ENCODE measurements at places on chromosomes 16 and 17. TPM values are rescaled to one million over a fixed set of nuclear protein-coding genes. Genes with fewer than 3 reads are reported as not detected.

SMTNL2 gene
- 269 TPM for polyA plus RNA-seq

- no peak overlapping the region for H3K4me3 ChIP-seq
- no peaks in the 10 kb centered on the region for H3K36me3 ChIP-seq
- DNase-seq = no peak
- H3K4me1 ChIP-seq = no peaks in the 10 kb centered on the region
These were observed 10.9 kb downstream of the CETP start for GRCh38 chr16:56972403-56973293.

- no peaks in the 10 kb centered on the region for H3K27me3 ChIP-seq
- no peaks in the 10 kb centered on the region for H3K36me3 ChIP-seq
- no peak overlapping the region for H3K27ac ChIP-seq
- H3K4me3 ChIP-seq = no peak overlapping the region
These were observed 173.0 kb upstream of the GOT2 start for GRCh38 chr16:58906981-58907715.

- DNase-seq = no peak
- no peak overlapping the region for H3K27ac ChIP-seq
- H3K27me3 ChIP-seq = peaks cover 7% of the 10 kb centered on the region
- peaks cover 16% of the 10 kb centered on the region for H3K4me1 ChIP-seq
- H3K4me3 ChIP-seq = no peak overlapping the region
These were observed 9.8 kb downstream of the HLF start for GRCh38 chr17:55274355-55275255.

GRCh38 chr17:50145532-50146229 lies 4.8 kb downstream of the PPP1R9B start:
- peaks cover 10% of the 10 kb centered on the region for H3K4me1 ChIP-seq
- no peak overlapping the region for H3K4me3 ChIP-seq
- no peaks in the 10 kb centered on the region for H3K27me3 ChIP-seq
- H3K36me3 ChIP-seq = peaks cover 20% of the 10 kb centered on the region

DNA sequence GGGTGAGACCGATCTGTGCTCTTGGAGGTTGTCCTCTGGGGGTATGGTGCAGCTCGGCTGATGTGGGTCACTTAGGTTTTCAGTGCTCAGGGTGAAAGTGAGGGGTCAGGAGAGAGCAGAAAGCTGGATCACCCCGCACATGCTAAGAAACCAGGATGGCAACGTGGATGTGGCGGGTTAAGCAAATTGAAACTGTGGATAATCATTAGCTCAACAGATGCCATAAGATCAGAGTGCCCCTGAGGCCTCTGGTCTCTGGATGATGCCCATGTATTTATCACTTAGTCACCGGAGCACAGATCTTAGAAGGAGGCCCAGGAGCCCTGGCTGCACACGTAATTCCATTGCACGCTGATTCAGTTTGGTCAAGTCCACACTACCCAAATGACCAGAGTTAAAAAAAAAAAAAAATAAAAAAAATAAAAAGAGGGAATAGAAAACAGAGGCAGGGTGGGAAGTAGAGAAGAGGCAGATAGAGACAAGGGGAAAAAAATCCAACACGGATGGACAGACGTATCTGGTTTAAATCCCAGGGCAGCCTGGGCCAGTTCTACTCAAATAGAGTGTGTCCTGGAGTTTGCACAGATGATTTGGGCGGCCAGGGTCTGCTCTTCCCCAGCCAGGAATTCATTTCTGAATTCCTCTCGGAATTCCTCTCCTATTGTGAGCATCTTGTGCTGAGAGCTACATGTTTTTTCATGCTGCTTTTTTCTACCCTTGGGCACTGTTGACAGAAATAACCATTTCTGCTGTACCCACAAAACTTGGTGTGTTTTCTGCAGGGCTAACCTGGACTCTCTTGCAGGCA lies 378.3 kb downstream of the CPPED1 start:
- no peak for DNase-seq
- H3K27ac ChIP-seq = no peak overlapping the region
- no peaks in the 10 kb centered on the region for H3K27me3 ChIP-seq
- no peaks in the 10 kb centered on the region for H3K36me3 ChIP-seq

- no peak overlapping the region for H3K27ac ChIP-seq
- peak; percentile 78 for DNase-seq
- H3K27me3 ChIP-seq = peaks cover 30% of the 10 kb centered on the region
- H3K4me3 ChIP-seq = no peak overlapping the region
These were observed 46.9 kb downstream of the IRX6 start for GRCh38 chr16:55370762-55371482.

DNA sequence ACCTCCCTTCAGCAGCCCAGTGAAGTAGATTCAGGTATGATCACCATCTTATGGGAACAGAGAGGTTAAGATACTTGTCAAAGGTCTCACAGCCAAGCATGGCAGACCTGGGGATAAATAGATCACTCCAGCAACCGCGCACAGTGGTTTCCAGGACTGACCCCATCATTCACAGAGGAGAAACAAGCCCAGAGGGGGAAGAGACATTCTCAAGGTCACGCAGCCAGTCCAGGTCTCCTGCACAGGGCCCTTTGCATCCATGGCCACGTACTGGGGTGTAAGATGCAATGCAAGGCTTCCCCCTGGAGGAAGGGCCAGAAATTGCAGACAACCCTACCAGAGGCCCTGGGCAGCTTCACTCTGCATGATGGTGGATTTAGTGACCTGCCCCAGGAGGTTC lies 19.9 kb downstream of the TLE7 start:
- no peaks in the 10 kb centered on the region for H3K36me3 ChIP-seq
- H3K27me3 ChIP-seq = peaks cover 33% of the 10 kb centered on the region
- no peak overlapping the region for H3K27ac ChIP-seq

DNA sequence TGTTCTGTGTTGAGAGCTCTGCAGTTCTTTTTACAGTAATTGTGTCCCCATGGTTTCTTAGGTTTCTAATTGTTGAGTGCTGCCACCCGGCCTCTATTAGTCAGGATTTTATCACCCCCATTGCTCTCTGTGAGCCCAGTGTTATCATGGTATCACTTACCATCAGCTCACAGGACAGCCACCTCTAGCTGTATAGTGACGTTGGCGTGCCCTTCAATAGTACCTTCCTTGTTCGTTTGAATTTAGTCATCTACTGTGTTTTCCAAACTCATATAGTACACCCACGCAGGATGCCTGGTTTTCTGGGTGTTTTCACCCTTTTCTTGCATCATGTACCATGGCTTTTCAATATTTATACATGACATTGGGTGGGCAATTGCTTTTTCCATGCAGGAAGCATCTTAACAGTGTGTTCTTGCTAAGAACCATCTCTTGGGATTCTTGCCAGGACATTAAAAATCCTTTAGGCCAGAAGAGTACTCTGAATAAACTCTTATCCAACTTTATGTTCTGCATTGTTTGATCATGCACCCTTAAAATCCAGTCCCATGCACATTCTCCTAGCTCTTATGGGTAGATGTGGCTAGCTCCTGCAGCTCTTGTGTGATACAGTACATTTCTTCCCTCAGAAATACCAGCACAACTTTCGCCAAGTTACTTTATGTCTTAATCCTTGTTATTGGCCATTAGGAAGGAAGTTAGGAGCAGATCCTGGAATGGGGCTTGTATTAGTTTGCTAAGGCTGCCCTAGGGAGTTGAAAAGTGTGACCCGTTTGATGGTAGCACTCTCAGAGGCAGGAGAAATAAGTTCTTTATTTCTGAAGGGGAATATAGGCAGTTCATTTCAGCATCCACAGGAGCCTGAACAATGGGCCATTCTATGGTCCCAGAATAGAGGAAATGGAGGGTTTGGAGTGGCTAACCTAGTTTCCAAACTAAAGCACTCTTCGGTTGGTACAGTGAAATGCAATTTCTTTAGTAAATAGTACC lies 11.3 kb upstream of the ABCA10 start:
- H3K4me3 ChIP-seq = no peak overlapping the region
- H3K27ac ChIP-seq = peak overlapping the region; percentile 46
- DNase-seq = no peak
- H3K36me3 ChIP-seq = no peaks in the 10 kb centered on the region
- no peaks in the 10 kb centered on the region for H3K27me3 ChIP-seq

DNA sequence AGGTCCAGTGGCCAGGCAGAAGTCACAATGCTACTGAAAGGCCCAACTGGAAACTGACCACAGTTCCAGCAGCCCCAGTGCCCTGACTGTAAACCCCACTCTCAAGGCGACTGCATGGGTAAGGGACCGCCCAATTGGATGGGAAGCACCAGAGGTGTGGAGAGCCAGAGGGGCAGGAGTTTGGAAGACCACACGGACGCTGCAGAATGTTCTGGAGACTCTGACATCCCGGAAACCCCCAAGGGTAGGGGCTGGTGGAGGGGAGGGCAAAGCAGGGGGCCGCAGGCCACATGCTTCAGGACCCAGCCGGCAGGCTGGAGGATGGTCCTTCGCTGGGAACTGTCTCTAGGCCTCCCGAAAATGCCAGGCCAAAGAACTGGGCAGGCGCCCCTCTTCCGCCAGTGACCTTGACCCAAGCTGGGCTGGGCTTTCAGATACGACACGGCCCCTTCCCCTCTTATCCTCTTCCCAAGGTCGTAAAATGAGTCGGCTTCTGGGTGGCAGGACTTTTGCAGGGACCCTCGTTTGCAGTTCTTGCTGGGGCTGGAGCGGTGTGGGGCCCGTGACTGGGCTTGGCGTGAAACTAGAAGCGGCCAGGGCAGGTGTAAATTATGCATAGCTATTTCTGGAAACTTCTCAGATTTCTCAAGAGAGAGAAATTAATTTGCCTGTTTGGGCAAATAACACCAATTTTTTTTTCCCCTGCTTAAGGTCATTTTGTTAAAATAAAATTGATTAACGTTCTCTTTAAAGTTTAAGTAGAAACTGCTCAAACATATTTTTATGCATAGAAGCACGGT lies 110.2 kb downstream of the C16orf78 start:
- no peaks in the 10 kb centered on the region for H3K36me3 ChIP-seq
- peaks cover 4% of the 10 kb centered on the region for H3K4me1 ChIP-seq
- DNase-seq = no peak
- H3K27me3 ChIP-seq = peaks cover 7% of the 10 kb centered on the region
- H3K4me3 ChIP-seq = no peak overlapping the region

ACE gene
- polyA plus RNA-seq = 1.8 TPM

ZNF785 gene
- 12.9 TPM for polyA plus RNA-seq

DNA sequence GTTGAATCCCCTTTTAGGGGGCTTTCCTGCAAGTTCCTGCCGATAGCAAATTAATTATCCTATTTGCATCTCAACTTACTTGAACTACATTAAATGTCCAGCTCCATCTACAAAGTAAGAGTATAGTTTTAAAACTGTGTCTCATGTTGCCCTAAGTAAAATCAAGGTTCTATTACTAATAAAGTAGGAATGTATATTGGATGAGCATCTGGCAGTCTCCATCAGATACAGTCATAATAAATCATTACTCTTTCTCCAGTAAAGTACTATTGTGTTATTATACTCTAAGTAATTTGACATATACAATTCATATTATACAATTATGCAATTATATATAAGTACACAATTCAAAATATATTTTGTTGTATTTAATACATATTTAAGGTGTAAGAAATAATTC lies 249.3 kb downstream of the CEP112 start:
- H3K36me3 ChIP-seq = no peaks in the 10 kb centered on the region
- no peak overlapping the region for H3K4me3 ChIP-seq
- no peak for DNase-seq
- H3K4me1 ChIP-seq = no peaks in the 10 kb centered on the region

Measured in cardiac muscle cell (in vitro differentiated cells and primary cell).